ENCODE measurements at places on chromosomes 7 and 10. TPM values are rescaled to one million over a fixed set of nuclear protein-coding genes. Genes with fewer than 3 reads are reported as not detected.

DNA sequence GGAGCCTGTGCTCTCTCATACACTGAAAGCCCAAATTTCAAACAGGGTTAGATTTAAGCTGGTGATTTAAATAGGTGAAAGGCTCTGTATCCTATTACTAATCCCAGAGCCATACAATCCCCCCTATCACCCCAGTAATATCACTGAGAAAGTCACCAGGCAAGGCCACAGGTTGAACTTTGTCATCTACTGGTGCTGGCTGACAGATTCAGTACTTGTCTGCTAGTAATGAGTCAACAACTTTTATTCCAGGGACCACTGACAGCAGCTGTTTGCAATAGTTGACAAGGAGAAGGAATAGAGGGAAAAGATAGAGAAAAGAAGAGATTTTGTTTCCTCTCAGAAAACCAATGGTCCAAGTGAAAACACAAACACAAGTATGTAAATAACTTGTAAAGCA, 10.4 kb downstream of the ASB15 start:
- no peak for DNase-seq

DNA sequence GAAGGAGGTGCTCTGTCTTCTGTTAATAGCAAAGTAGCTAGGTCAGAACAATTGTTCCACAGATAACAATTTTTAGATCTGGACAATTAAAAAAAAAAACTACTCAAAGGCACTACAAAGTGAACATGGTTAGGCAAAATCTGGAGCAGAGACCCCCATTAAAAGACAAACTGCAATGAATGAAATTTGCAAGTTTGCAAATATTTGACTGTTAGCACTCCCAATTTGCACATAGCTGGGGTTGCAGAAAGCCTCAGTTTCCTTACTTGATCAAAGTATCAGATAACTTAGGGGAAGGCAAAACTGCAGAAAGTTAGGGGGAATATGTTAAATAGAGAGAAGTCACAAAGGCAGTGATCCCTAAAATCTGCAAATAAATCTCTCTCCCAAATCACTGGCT, 68.3 kb downstream of the DGKI start:
- DNase-seq: no peak

Gene PAPOLB
- not detected for total RNA-seq

GRCh38 chr7:131533151-131533559, 23.3 kb downstream of the PODXL start:
- no peak for DNase-seq

DNA sequence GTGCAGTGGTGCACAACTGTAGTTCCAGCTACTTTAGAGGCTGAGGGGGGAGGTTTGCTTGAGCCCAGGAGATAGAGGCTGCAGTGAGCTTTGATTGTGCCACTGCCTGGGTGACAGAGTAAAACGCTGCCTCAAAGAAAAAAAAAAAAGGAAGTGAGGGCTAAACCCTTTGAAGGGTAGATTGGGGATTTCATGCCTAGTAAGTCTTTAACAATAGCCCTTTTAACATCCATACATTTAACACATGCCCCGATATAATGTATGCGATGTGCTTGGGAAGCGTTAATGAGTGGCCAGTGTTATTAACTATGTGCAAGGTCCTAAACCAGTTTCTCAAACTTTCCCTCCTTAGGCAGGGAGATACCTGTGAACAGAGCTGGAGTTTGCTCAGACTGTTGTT, 229.2 kb upstream of the HPS1 start:
- DNase-seq: no peak

DNA sequence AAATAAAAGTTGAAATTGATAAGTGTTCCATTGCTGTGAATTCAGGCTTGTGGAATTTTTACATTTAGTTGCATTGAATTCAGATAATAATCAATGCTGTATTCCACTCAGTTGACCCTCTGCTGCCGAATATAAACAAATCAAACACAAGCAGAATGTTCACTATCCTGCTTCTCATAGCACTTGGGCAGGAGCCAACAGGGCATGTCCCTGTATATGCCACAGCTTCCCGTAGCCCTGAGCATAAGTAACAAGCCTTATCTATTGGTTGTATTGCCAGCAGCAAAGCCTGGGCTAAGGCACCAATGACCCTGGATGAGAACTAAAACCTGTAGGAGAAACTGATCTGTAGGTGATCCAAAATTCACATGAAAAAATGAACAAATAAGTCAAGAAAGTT, 145.9 kb downstream of the ARHGAP12 start:
- DNase-seq: no peak

Gene GATA3
- 1.4 TPM for total RNA-seq

Gene RTKN2
- total RNA-seq: 8.5 TPM

DNA sequence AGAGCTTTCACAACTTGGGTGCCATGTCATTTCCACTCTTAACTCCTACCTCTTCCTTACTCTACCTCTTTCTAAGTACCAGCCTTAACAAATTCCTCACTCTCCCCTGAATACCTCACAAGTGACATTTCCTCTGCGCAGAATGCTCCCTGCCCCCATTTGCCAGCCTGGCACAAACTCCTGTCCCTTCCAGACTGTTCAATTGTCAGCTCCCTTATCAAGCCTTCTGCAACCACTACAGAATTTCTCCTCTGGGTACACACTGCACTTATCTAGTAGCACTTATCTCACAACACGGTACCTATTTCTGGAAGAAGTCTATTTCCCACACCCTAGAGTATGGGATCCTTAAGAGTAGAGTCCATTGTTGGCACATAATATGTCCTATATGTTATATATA, 39.1 kb upstream of the ANAPC16 start:
- no peak for DNase-seq

Gene CAMK2G
- 12.2 TPM for total RNA-seq

Gene RP9
- 28.6 TPM for total RNA-seq

GRCh38 chr7:70052691-70053090, 454.4 kb downstream of the AUTS2 start:
- DNase-seq: no peak

Gene FAM25C
- total RNA-seq: not detected

DNA sequence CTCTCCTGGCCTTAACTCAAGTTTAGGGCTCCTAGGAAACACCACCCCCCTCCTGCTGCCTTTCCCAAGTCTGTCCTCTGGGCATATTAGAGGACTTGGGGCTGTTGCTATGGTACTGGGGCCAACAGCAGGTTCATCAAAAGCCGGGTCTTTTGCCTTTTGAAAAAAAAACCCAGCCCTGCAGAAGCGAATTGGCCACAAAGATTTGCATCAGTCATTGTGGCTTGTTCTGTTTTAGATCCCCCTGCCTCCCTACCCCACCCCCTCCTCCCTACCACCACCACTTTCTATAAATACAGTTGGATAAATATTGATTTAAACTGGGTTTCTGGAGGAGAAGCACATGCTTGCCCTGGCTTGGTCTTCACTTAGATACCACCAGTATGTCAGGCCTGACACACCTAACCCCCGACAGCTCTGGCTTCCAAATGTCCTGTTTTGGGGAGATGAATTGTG, 7.0 kb downstream of the MXI1 start:
- no peak for DNase-seq

GRCh38 chr7:18109762-18110161, 82.1 kb upstream of the PRPS1L1 start:
- DNase-seq: peak; percentile 39

DNA sequence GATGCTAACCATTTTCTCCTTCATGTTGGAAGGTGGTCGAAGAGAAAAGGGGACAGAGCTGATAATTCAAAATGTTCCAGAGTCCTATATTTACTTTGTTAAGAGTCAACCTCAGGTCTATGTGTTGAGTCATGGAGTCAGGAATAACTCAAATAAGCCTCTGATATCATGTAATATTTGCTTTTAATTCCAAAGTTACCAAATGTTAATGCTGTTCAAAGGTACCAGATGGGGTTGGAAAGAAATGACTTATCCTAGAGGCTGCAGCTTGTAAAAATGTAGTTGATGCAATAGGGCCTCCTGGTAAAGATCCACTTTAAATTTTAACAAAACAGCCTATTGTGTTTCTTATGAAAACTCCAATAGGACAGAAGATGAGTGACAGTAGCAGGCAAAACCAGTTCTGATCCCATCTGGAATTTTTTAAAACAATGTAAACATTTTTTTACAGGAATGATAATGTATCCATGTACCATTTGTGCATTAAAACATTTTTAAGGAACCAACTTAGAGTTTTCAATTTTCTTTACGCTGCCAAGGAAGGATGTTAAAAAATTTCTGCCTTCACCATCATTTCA, 218.2 kb downstream of the ANK3 start:
- no peak for DNase-seq

DNA sequence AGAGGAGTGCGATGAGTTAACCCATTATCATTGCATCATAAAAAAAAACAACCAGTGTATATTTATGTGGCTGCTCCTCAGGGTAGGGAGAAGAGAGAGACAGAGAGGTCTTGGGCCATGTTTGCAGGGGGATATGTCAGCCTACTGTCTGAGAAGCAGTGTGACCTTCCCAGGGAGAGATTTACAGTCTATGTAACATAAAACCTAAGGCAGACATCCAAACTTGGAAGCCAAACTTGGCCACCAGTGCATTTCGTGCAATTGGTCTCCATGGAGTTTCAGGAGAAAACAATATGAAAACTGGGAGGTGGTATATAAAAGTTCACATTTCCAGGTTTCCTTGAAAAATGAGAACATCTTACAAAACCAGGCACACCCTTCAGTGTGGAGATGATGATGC, 85.9 kb upstream of the CXCL12 start:
- DNase-seq: no peak

- no peak for DNase-seq
Measured at GRCh38 chr10:74824184-74824899, 2.1 kb upstream of the KAT6B start.

GRCh38 chr7:38858259-38858884, 50.6 kb downstream of the VPS41 start:
- peak; percentile 33 for DNase-seq

Gene TRIL
- 0.15 TPM for total RNA-seq

Gene GPR141
- not detected for total RNA-seq

DNA sequence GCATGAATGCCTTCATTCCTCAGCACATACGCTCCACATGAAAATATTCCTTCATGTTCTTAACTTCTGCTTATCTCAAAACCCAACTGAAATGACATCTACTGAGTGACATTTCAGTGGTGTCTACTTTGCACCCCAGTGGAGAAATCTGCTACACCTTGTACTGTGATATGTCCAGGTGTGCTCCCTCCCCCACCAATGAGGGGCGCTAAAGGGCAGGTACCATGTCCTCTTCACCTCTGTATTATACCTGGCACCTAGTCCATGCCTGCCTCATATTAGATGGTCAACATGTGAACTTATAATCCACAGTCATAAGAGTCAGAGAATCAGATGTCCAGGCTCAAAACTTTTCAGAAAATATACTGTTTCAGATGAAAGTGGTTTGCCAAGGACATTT, 2.1 kb downstream of the PAXIP1 start:
- DNase-seq: no peak

Gene MYO3A
- total RNA-seq: 1.7 TPM

Gene ENKUR
- total RNA-seq: 0.33 TPM

- DNase-seq: no peak
Measured at GRCh38 chr10:72541337-72541736, 84.5 kb downstream of the MICU1 start.

Measured in Daoy (cell line).